ENCODE measurements at places on chromosomes 5 and 9.

DNA sequence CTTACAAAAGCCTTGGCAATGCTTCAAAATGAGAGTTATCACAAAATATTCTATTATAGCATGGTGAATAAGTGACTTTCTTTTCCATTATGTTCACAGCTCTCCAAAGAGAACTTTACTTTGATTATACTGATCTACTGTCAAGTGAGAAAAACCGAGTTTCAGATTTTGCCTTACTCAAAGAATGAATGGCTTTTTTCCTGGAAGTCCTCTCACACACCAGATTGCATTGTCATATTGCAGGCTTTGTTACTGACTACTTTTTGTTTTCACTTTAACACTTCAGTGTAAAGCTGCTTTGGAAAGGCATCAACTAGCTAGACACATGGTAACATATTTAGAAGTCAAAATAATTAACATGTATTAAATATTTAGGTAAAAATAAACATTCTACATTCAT lies 765.2 kb upstream of the NUDT12 start:
- no peak for DNase-seq

- no peak for DNase-seq
These were observed 13.3 kb downstream of the FGF18 start for GRCh38 chr5:171432583-171433351.

DNA sequence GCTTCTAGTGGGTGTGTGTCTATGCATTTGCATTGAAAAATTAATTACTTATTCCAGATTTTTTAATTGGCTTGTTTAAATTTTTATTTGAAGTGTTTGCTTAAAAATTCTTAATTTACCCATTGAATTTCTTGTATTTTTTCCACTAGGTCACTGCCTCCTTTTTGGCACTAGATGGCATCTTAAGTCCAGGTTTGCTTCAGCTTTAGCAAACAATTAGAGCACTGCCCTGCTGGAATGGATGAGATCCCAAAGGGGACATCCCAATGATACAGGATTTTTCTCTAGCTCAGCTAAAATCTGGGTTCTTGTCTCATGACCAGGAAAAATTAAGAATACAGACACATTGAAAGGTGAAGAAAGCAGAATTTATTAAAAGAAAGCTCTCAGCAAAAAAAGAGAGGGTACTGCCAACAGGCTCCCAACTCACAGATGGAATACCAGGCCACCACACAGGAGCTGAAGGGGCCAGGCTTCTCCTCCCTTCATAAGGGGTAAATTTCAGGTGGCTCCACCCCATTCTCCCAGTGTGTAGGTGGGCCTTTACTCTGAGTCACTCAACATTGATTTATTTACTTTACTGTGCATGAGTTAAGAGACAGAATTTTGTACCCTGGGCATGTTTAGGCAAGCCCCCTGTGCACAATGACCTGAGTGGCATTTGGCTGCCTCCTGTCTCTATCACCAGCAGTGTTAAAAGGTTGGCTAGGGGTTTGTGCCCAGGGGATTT lies 532.4 kb downstream of the ANXA1 start:
- peak; percentile 27 for DNase-seq

GRCh38 chr5:77087484-77088261 lies 588 bp upstream of the ZBED3 start:
- peak; percentile 7 for DNase-seq

GRCh38 chr9:87189006-87189405 lies 241.7 kb upstream of the GAS1 start:
- DNase-seq, result no peak

DNA sequence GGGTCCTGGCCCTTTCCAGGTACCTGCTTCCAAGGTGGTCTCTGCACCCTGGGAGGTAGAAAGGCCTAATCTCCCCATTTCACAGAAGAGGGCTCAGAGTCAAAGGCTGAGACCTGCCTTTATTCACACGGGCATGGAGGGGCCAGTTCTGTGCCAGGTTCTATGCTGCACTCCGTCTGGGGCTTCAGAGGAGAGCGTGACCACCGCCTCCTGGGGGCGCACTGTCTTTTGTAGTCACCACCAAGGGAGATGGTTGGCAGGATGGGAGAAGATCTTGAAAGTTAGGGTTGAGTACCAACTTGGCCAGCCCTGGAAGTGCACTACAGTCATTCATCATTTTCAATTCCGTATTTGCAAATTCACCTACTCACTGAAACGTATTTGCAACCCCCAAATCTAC lies 23.7 kb upstream of the PRDM12 start:
- DNase-seq, result no peak

GRCh38 chr9:5554254-5554653 lies 43.9 kb downstream of the PDCD1LG2 start:
- peak; percentile 22 for DNase-seq

Data from fibroblast of skin of back (primary cell).